ENCODE measurements at places on chromosomes 11 and 22.

DNA sequence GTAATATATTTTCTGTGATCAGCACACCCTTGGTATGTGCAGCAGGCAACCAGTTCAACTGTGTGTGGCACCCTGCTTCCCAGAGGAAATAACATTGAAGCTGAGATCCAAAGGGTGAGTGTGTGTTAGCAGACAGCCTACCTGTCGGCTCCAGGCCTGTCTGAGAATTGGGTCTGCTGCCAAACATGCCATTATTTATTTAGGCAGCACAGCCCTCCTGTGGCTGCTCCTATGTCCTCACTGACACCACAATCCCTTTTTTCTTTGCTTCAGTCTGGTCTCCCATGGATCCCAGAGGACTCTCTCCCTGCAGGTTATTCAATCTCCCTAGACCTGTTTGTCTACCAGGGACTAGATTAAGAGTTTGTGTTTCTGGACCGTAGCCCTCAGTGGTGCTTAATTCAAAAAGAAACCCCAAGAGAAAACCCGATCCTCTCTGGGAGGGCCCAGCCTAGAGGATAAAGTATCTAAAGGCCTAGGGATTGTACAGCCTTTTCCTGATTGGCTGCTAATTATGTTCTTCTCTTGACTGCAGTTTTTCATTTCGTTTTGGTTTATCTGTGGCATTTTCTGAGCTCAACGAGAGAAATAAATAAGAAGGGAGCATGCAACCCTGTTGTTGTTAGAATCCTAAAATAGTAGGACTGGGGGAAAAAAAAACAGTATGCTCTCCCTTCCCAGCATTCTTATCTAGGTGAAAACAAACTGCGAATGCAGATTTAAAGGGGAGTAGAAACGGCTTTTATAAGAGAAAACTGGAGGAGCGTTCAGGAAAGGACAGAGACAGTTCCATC, 24.1 kb downstream of the KCNE3 start:
- no peak for DNase-seq

DNA sequence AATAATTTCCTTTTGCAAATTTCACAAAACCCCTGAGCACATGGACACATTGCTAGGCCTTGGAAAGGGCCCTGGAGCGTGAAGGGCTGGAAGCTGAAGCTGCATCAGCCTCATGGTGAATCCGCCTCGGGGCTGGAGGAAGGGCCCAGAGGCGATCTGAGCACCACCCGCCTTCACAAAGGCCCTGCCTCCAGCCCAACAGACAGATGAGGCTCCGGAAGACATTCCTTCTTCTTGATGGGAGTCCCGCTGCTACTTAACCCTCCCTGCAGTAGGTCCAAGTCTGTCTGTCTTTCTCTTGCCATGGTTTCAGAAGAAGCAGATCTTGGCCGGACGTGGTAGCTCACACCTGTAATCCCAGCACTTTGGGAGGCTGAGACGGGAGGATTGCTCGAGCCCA, 16.5 kb downstream of the ARRB1 start:
- DNase-seq = no peak

DNA sequence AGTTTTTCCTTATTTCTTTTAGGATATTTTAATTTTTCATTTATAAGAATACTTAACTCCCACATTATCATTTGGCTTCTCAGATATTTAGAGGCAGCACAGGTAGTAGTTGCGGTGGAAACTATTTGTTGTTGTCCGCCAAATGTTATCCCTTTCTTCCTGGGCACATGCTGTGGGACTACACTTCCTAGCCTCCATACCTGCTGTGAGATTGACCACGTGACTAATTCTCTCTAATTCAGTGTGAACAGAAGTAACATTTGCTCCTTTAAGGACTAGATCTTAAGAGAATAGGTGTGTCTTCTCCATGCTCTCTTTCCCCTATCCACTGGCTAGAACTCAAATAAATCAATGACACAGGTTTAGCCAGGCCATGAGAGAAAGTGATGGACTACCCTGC, 136.5 kb downstream of the ATG16L2 start:
- no peak for DNase-seq

DNA sequence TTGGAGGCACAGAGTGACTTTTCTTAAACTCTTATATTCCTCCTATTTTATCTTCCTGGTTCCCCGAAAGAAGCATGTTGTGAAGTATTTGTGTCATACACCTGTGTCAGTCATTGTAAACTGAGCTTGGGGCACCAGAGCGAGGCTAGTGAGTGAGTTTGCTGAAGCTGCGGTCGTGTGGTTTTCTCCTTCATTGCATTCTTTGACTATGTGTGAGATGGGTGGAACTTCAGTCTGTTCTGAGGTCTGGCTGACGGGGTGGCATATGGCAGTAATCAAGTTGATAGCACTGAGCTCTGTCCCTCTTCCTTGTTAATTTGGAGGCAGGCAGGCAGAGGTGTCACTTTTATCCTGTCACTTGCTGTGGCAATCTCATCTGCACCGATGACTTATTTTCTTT, 4.2 kb downstream of the VPS26B start:
- no peak for DNase-seq

Measured in left lung (tissue), 14 donors.